NCI-H748 treated with DMSO at 0.1 percent for 48 hours (cell line): ENCODE measurements at places on chromosomes 7 and 10.

- DNase-seq = no peak
Observed at GRCh38 chr7:24797270-24797669, 40.0 kb upstream of the GSDME start.

- DNase-seq = no peak
Observed at GRCh38 chr7:156881679-156882078, 11.3 kb downstream of the LMBR1 start.

DNA sequence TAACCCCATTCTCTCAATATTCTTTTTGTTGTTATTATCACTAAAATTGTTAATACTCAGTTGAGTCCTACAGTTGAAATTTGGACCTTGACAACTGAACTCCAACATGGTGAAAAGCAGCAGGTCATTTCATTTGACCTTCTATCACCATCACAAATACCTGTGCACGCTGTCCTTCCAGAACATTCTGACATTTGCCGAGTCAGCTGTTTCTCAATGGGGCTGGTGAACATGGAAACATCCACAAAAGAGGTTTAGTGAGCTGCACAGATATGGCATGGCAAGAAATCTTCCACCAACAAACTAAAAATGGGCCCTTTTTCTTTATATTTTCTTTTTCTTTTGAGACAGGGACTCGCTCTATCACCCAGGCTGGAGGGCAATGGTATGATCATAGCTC lies 169.7 kb downstream of the ZNF438 start:
- DNase-seq = no peak

- DNase-seq = no peak
Observed at GRCh38 chr10:133258818-133259601, 17.7 kb downstream of the ADAM8 start.

DNA sequence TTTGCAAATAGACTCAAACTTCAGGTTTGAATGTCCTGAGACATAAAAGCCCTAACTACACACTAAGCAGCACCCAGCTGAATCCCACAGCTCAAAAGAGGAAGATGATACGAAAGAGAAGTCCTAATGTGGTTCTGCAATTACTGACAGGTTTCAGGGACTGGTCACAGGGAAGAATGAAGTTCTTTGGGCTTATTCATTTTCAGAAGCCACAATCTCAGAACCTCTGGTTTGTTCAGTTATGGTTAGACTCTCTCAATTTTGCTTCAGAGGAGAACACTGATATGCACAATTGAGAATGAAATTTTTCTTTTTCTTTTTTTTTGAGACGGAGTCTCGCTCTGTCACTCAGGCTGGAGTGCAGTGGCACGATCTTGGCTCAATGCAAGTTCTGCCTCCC lies 94.6 kb upstream of the FAM180A start:
- DNase-seq = no peak

DNA sequence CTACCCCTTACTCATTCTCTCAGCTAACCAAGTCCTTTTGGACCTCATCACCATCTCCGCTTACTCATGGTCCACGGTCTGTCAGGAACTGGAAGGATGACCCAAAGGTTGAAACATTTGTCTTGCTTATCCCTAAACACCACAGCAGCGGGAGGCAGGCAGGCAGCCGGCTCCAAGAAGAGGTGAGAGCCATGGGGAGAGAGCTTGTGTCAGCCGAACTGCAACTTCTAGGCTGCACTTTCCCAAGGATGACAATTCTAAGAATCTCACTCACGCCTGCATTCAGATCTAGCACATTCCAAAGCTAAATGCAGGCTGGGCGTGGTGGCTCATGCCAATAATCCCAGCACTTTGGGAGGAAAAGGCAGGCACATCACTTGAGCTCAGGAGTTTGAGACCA lies 86.0 kb downstream of the SPDYE5 start:
- no peak for DNase-seq

- DNase-seq = no peak
Observed at GRCh38 chr10:12382157-12382548, 32.8 kb downstream of the CAMK1D start.

GRCh38 chr10:26483554-26483953 lies 45.4 kb downstream of the APBB1IP start:
- DNase-seq = no peak

DNA sequence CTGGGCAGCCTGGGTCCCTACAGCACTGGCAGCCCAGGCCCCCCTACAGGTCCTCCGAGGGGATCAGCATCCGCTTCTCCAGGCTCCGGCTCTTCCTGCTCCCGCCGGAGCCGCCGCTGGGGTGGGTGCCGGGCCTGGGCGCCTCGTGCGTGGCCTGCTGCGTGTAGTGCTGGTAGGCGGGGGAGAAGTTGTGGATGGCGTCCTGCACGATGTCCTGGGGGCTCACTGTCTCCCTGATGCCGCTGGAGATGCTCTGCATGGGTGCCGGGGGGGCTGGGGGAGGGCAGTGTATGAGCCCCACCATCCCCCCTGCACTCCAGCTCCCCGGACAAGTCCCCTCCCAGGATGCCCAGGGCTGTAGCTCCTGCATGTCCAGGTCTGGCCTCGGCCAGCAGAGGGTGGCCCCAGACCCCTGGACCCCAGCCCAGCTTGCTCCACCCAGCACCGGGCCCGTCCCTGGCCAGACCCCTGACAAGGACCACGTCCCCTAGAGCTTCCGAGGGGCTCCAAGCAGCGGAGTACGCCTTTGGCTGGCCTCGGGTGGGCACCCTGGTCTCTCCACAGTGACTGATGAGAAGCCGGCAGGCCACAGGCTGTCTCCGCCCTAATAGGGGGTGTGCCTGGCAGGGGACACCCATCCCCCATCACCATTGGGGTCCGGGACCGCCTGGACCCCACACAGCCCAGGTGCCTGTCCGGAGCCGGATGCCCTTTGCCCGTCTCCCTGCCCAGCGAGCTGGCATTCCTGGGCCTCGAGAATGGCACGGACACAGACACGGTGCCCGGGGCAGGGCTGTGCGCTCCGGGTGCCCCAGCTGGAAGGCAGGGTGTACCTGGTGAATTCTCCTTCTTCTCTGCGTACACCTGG lies 8.9 kb downstream of the TMEM184A start:
- no peak for DNase-seq

DNA sequence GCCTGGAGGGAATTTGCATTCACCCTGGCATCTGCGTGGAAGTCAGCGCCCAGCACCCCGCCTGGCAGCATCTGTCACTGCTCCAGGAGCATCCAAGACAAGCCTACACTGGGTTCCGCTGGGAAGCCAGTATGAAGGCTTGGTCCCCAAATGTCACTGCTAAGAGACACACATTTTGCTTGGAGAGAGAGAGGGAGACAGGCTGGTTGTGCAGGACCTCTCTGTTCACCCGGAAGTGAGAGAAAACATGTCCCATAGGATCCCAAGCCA lies 119.5 kb downstream of the SEC23IP start:
- DNase-seq = no peak
